GM12891 (cell line): ENCODE measurements at places on chromosomes 7 and 10.

DNA sequence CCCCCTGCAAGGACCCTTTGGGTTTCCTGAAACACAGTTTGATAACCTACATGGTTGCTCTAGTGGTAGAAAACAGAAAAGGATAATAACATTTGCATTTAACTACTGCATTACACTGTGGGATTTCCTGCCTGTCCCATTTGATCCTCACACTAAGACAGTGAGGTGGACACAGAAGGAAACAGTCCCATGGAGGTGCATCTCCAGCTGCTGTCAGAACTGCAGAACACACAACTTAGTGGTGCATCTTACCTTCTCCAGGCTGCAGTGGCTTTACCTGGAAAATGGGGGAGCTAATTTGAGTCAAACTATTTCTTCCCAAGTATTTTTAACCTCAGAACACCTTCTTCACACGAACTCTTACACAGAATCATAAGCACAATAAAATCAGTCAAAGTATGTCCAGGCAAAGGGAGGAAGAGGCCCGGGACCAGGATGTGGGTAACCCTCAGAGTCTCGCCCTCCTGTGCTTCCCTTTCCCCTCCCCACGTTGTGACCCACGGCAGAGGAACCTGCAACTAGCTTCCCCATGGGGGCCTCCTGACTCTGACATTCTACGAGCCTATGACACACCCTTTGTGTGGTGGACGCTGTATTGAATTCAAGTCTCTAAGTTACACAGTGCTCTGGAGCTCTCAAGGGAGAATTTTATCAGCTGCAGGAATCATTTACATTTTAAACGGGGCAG is 33.7 kb downstream of the SCRN1 start:
- DNase-seq, result peak; percentile 28

DNA sequence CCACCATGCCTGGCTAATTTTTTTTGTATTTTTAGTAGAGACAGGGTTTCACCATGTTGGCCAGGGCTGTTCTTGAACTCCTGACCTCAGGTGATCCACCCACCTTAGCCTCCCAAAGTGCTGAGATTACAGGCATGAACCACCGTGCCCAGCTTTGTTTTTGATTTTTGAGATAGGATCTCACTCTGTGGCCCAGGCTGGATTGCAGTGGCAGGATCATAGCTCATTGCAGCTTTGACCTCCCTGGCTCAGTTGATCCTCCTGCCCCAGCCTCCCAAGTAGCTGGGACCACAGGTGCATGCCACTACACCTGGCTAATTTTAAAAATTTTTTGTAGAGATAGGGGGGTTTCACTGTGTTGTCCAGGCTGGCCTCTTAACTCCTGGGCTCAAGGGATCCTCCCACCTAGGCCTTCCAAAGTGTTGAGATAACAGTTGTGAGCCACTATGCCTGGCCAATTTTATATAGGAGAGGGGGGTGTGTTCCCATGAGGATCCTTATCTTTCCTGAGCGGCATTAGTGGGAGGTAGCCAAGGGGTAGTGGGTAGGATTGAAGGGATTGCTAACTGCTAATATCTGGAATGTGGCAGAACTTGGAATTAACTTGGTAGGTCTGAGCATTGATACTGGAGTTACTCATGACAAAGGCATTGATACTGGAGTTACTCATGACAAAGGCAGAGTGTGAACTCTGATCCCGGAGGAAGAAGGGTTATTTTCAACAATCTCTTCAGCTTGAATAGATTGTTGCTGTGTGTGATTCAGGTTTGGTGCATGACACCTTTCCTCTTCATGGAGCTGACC is 1.0 kb upstream of the NOLC1 start:
- DNase-seq, result no peak

DNA sequence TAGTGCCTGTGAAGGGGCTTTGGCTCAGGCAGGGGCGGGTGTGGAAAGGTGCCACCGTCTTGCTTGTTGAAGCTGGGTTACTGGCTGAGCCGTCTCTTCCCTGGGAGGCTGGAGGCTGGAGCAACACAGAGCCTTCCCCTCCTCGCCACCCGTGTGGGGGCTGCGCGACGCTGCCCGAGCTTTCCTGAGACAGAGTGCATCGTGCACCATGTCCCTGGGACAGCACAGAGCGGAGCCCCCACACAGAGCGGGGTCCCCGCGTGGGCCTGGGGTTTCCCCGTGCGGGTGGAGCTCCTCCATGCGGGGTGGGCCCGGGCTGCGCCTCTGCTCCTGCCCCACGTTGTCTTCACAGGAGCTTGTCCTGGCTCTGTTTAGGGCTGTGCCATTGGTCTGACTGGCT is 69.9 kb downstream of the INPP5A start:
- no peak for DNase-seq

- DNase-seq, result no peak
Measured at GRCh38 chr7:69596723-69597277, 1.5 kb upstream of the AUTS2 start.

- DNase-seq, result no peak
Measured at GRCh38 chr7:30451539-30452279, 26.9 kb downstream of the NOD1 start.

GRCh38 chr10:84783386-84783785 is 455.0 kb downstream of the CCSER2 start:
- DNase-seq, result peak; percentile 13

- no peak for DNase-seq
Measured at GRCh38 chr7:156907656-156908055, 14.7 kb upstream of the LMBR1 start.

DNA sequence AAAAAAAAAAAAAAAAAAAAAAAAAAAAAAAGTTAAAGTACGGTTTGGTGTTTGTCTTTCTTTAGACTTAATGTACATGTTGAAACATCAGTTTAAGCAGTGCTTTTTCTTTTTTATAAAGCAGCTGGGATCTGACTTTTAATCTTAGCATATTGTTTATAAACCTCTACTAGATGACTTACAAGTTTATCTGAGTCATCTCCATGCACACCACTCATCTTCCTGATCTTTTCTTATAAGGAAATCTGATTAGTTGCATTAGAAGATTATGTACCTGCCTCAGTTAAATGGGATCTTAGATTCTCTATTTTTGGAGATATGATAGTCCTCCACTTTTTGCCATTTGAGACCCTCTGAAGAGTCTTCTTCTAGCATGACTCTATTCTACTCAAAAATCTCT is 391.9 kb upstream of the LRGUK start:
- no peak for DNase-seq

DNA sequence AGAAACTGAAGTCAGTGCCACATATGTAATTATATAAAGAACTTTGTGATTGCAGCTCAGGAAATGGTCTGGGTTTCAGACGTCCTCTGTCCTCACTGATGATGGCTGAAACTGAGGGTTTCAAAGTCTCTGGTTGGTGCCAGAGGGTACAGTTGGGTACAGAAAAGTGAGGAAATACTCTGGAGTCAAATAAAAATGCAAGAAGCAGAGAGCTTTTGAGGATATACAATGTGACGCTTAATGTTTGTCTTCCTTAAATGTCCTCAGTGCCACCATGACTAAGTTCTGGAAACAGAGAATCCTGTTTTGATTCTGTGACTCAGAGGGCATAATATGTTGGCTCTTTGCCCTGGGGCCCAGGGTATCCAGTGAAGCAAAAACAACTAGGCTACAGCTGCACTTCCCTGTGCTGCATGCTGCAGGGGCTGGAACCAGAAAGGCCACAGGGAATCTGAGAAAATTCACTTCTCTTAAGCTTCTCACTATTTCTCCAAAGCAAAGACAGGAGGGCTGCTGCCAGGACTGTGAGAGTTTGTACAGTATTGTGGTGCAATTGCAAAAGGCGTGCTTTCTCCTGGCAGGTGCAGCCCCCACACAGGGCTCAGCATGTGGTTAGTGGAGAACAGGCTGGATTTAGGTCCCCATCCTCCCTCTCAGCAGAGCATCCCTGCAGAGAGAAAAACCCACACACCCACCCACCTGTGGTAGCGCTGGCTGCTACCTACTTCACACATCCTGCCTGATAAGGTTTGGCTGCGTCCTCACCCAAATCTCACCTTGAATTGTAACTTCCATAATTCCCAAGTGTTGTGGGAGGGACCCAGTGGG is 169.5 kb upstream of the SVIL start:
- DNase-seq, result no peak

GRCh38 chr7:56062382-56062781 is 1.7 kb upstream of the SUMF2 start:
- no peak for DNase-seq

DNA sequence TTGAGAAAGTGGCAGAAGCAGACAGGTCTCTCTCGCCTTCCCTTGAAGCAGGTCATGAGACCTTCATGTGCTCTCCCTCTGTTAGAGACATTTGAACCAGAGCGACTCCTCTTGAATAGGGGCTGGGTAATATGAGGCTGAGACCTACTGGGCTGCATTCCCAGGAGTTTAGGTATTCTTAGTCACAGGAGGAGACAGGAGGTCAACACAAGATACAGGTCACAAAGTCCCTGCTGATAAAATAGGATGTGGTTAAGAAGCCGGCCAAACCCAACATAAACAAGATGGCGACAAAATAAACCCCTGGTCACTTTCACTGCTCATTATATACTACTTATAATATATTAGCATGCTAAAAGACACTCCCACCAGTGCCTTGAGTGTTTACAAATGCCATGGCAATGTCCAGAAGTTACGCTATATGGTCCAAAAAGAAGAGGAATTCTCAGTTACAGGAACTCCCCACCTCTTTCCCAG is 43.5 kb upstream of the MSRB2 start:
- DNase-seq, result no peak
